HFF-Myc (cell line): ENCODE measurements at places on chromosomes 1 and 21.

DNA sequence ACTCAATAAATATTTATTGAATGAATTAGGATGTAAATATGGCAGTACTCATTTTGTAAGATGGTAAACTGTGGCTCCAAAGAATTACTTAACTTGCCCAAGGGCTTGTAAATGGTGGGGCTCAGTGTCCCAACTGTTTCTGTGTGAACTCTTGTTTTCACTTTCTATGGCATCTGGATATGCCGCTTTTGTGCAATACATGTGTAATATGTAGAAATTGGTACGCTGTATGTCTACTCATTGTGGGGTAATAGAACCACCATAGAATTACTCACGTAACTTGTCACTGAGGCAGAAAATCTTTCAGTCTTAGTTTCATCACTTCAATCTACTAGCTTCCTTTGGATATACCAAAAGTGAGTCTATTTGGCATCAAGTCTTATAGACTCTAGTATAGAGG, 977 bp downstream of the PRPF3 start:
- no peak for DNase-seq

- no peak for DNase-seq
These were observed 85.5 kb downstream of the RAB3GAP2 start for GRCh38 chr1:220186752-220187151.

DNA sequence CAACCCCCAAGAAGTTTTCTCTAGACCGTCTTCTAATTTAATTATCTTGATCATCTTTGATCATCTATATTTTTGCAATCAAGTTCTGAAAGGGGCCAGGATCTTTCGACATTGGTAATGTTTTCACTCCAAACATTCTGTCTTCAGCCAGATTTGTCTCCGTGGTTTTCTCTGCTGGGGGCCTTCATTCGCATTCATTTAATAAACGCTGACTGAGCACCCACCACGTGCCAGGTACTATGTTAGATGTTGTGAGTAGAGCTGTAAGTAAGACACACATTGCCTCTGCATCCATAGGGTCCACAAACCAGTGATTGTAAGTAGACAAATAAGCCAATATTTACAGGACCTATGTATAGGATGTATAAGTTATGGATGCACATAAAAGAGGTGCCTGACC, 134.5 kb upstream of the MROH9 start:
- no peak for DNase-seq

DNA sequence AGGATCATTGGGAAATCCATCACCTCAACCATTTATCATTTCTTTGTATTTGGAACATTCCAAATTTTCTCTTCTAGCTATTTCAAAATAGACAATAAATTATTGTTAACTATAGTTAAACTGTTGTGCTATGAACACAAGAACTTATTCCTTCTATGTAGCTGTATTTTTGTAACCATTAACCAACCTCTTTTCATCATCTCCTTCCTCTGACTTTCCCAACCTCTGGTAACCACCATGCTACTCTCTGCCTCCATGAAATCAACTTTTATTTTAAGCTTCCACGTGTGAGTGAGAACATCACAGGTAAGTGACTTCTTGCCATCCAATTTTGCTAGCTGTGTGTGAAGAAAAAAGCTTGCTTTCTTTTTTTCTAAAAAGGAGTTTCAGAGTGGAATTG, 418 bp downstream of the IFI44L start:
- DNase-seq = no peak

- no peak for DNase-seq
These were observed 151.5 kb downstream of the SMYD3 start for GRCh38 chr1:246355411-246356230.
